ENCODE measurements at places on chromosomes 1 and 21.

DNA sequence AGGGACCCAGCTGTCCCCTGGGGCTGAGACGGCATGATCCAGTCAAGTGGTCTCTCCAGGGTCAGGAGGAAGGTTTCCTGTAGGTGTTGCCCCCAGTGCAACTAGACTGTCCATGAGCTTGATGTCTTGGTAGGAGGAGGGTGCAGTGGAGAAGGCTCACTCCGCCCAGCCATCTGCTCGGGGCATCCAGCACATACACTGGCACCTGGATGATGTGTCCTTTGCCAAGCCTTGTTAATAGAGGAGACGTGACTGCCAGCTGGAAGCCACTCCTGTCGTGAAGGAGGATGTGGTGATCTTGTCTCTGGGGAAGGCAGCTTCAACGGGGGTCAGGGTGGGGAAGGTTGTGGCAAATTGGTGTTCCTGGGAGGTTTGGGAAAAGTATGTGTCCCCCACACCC lies 6.2 kb downstream of the DISP3 start:
- no peak for DNase-seq

DNA sequence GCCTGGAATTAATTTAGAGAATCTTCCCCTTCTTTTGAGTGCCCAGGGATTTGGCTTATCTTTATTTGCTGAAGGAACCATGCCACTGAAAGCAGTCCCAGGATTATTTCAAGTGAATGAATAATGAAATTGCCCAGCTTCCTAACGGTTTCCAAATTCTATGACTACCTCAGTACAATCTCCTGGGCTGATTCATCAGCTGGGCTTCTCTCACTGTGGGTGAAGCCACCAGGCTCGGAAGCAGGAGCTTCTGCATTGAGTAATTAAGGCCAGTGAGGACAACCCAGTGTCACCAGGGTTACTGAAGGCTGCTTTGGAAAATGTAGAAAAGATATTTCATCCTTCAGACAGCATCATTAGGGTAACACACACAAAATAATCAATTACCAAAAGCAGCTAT lies 169.8 kb downstream of the DAB1 start:
- DNase-seq = no peak

DNA sequence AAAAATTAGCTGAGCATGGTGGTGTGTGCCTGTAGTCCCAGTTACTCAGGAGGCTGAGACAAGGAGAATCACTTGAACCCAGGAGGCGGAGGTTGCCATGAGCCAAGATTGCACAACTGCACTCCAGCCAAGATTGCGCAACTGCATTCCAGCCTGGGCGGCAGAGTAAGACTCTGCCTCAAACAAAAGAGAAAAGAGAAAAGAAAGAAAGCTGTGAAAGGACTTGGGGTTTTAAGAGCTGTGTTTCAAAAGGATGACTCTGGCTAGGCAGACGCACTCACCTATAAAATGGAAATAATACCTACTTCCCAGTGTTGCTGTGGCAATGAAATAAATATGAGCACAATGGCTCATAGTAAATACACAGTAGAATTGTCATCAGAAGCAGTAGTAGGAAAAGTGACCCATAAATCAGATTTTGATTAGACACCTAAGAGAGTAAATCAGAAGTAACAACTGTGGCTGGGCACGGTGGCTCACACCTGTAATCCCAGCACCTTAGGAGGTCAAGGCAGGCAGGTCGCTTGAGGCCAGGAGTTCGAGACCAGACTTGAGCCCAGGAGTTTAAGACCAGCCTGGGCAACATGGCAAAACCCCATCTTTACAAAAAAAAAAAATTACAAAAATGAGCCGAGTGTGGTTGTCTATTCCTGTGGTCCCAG lies 45.9 kb upstream of the PUM1 start:
- no peak for DNase-seq

DNA sequence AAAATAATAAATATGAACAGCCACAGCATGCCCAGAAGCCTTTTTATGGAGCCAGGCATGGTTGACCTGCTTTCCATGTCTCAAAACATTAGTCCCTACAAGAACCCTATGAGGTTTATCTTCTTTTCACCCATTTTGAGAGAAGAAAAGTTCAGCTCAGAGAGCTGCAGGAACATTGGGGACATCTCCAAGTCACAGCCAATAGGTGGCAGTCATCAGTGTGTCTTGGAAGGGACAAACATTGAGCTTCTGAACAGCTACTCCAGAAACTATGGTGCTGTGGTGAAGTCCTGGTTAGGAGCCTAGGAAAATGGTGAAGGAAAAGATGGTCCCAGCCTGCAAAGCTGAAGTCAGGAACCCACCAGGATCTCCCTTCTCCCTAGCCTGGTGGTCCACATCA lies 73.6 kb downstream of the JMJD4 start:
- DNase-seq = no peak

GRCh38 chr1:202966006-202966898 lies 805 bp downstream of the CYB5R1 start:
- DNase-seq = no peak

DNA sequence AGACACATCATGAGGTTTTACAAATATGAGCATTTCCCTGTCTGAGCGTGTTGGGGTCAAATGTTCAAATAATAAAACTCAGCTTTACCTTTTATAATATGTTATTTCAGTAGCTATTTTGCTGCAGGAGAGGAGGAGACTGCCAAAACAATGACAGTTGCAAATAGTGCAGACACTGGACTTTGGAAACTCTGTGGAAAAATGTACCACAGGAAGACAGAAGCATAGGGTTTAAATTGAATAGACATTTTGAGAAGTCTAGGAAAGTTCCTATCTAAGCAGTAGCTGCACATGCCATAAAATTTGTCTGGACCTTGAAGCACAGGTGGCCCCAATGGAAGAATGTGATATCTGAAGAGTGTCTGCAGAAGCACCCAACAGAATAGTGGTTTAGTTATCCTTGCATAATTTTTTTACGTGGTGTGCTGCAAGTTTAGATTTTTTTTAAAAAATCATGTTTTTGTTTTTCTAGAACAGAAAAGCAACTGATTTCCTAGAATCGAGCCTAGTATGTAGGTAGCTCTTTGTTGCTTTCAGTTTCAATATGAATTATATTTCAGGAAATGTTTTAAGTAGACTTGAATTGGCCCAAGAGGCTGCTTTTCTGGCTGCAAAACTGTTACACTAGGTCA lies 14.0 kb upstream of the GBP5 start:
- no peak for DNase-seq

GRCh38 chr1:67479146-67479891 lies 49.1 kb upstream of the SERBP1 start:
- DNase-seq = no peak

DNA sequence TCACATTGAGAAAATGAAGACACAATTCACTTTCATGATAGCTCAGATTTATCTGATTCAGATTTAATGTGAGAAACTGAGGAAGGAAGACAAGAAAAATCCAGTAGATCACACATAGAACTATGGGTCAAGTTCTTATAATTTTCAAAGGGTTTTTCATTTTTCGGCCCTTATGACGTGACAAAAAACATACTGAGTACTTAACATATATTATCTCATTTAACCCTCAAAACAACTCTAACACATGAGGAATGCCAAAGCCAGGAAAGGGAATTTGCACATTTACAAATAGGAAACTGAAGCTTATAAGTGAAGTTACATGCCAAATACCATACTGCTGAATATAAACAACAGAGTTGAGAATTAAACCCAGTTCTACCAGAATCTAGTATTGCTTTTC lies 27.6 kb downstream of the SOD1 start:
- DNase-seq = no peak

- DNase-seq = no peak
Measured at GRCh38 chr1:238370599-238370998, 479.9 kb upstream of the ZP4 start.

DNA sequence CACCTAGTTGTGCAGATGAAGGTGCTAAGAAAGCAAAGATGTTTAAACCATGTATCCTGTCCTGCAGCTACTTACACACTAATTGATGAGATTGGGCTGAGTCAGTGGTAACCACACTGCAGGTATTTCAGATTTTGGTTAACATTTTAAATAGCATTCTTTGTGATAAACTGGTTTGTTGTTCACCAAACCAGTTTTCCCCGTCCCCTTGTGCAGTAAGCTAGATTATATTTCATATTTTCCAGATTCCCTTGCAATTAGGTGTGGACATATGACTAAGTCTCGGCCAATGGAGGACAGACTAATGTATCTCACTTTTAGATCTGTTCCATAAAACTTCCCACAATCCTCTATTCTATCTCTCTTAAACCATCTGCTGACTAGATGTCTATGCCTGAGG lies 320.4 kb downstream of the RWDD3 start:
- no peak for DNase-seq

GRCh38 chr1:160239582-160240299 lies 22.6 kb downstream of the DCAF8 start:
- no peak for DNase-seq

GRCh38 chr1:26285366-26286063 lies 5.6 kb downstream of the SH3BGRL3 start:
- DNase-seq = no peak

- DNase-seq = no peak
Measured at GRCh38 chr1:162165528-162165927, 96.0 kb downstream of the NOS1AP start.

DNA sequence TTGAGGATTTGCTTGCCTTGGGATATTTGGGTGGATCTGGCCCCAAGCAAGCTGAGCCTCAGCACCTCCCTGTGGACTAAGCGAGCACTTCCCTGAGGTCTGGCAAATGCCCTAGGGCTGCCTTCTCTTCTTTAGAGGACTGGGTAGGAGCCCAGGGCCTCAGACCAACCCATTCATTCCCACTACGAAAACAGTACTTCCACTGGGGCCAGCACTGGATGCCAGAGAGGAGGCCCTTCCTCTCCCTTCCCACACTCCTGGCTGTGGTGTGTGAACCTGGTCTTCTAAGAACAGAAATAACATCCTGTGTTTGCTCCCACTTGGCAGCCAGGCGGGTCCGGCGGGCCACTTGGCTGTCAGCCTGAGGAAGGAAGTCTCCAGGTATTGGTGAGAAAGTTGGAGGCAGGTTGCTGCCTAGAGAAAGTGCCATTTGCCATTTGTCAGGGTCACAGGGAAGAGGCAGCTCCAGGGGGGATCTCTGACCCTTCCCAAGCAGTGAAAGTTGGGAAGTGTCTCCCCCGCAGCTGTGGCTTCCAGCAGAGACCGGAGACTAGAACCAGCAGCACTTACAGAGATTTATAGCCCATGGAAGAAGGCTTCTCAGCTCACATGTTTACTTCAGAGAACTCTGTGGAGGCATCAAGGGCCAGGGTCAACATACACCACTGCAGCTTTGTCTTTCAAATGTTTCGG lies 323.5 kb downstream of the SIPA1L2 start:
- no peak for DNase-seq

DNA sequence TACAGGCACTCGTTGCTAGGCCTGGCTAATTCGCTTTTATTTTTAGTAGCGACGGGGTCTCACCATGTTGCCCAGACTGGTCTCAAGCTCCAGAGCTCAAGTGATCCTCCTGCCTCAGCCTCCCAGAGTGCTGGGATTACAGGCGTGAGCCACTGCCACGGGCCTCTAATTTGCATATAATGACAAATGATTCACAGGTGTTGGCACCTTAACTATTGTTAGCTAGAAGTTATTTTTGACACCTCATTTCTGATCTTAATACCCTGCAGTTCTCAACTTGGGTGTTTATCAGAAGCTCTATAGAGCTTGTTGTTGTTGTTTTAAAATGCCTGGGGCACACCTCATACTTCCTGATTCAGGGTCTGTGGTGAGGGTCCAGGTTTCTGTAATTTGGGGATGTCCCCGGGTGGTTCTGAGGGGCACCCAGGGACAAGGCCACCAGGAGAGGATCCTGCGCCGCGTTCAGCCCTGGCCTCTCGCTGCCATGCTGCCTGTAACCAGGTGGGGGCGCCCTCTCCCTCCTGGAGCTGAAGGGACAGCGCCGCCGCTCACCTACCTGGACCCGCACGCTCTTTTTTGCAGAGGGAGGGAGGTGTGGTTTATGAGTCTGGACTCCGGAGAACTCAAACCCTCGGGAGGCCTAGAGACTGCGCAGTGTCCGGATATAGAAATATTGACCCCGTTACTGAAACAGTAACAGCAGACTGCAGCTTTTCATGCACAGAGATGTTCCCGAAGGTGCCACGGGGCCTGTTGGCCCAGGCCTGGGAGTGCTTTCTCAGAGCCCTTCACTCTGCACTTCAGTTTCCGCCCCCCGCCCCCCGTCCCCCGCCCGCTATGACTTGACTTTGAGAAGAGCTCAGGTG lies 23.0 kb upstream of the NEK2 start:
- DNase-seq = peak; percentile 70

- no peak for DNase-seq
Measured at GRCh38 chr1:109750241-109750882, 9.5 kb upstream of the GSTM3 start.

GRCh38 chr1:213523781-213524398 lies 463.9 kb upstream of the PROX1 start:
- DNase-seq = no peak

GRCh38 chr1:79044974-79045650 lies 38.6 kb upstream of the ADGRL4 start:
- no peak for DNase-seq

DNA sequence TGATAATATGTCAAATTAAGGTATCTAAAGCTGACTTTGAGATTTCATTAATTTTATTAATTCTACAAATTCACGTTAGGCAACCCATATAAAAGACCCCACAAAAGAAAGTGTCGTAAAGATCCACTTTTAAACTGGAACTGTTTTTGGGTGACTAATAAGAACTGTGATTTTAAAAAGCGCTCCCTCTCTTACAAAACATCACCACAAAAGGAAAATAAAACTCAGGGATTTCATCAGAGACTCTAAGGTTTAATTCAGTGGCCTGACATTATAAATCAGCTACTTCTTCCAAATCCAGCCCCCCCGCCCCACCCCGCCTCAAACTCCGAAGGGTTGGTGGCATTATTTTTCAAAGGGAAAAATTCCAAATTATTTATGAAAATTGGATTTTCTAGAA lies 2.7 kb downstream of the COL24A1 start:
- no peak for DNase-seq

DNA sequence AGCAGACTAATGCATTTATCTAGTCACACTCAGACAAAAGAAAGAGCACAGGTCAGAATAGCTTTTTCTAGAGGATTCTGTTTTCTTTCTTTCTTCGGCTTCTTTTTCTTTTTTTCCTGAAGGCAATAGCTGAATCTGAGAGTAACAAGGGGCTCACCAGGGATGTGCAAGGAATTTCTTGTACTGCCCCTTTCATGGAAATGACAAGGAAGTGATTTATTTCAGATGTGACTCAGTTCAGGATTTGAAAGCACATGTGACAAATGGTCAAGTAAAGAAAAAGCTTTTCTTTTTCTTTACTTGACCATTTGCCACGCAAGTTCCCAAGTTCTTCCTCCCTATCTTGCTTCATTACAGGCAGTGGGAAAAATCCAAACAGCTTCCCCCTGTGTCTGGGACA lies 202.0 kb downstream of the GABPA start:
- no peak for DNase-seq

DNA sequence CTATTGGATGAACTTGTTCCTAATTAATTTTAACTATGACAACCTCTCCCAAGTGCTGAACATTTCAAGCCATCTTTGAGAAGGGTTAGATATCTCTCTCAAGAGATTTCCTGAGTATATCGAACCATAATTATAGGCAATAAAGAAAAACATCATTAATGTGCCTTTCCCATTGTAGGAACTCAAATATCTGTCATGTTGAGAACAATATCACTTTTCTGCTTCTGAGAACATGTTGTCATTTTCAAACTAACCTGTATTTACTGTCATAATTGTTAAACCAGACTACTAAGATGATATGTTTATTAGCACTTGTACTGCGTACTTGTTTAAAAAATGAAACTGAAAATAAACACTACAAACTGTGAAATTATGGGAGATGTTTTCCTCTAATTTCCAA lies 4.3 kb downstream of the EPS15 start:
- no peak for DNase-seq

Data from stimulated activated CD4-positive, alpha-beta T cell treated with anti-CD3 and anti-CD28 coated beads, Interleukin-1b, Interleukin-23, amount 100 ng/mL, for 24 hours (primary cell).